ENCODE measurements at places on chromosomes 7 and 10.

DNA sequence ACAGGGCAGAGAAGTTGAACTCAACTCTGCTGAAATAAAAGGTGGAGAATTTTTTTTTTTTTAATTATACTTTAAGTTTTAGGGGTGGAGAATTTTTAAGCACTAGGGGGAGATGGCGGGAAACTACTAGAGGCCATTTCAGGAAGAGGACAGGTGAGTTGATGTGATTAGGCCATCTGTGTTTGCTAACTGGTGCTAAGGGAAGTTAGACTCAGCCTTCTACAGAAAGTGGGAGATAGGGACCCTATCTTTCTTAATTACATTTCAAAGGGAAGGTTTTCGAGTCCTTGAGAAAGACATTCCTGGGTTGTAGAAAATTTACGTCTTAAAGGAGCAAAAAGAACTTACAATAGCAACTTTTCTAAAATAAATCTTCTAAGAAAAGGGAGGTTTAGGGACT lies 124.8 kb downstream of the LHFPL3 start:
- DNase-seq = no peak

GRCh38 chr10:88670497-88670896 lies 6.3 kb downstream of the LIPF start:
- no peak for DNase-seq

- DNase-seq = no peak
Observed at GRCh38 chr10:69418052-69418752, 1.5 kb upstream of the TACR2 start.

- no peak for DNase-seq
Observed at GRCh38 chr10:7345717-7346116, 65.1 kb downstream of the SFMBT2 start.

- DNase-seq = no peak
Observed at GRCh38 chr7:22666732-22667131, 60.3 kb upstream of the IL6 start.

DNA sequence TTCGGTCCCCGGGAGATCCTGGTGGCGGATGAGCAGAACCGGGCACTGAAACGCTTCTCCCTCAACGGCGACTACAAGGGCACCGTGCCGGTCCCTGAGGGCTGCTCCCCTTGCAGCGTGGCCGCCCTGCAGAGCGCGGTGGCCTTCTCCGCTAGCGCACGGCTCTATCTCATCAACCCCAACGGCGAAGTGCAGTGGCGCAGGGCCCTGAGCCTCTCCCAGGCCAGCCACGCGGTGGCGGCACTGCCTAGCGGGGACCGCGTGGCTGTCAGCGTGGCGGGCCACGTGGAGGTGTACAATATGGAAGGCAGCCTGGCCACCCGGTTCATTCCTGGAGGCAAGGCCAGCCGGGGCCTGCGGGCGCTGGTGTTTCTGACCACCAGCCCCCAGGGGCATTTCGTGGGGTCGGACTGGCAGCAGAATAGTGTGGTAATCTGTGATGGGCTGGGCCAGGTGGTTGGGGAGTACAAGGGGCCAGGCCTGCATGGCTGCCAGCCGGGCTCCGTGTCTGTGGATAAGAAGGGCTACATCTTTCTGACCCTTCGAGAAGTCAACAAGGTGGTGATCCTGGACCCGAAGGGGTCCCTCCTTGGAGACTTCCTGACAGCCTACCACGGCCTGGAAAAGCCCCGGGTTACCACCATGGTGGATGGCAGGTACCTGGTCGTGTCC lies 3.7 kb downstream of the TRIM56 start:
- DNase-seq = no peak

- DNase-seq = no peak
Observed at GRCh38 chr7:5626498-5626897, 155.0 kb downstream of the RNF216 start.

DNA sequence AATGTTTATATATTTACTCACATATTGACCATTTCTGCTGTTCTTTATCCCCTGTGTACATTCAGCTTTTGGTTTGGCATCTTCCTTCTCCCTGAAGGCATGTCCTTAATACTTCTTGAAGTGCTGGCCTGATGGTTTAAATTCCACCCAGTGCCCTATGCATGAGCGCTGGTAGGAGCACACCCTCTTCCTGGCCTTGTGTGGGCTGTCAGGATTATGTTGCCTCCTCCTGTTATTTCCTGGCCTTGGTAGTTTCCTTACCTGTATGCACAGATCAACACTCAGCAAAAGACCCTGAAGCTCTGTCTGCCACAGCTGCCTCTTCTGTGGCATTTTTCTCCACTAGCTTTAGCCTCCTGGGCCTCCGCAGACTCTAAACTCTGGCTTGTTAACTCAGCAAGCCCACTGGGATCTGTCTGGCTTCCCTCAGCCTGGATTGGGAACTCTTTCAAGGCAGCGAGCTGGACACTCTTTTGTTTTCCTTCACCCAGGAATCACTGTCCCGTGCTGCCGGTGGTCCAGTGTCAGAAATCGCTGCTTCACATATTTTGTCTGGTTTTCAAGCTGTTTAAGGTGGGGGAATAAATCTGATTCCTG lies 595.2 kb downstream of the SDK1 start:
- no peak for DNase-seq

DNA sequence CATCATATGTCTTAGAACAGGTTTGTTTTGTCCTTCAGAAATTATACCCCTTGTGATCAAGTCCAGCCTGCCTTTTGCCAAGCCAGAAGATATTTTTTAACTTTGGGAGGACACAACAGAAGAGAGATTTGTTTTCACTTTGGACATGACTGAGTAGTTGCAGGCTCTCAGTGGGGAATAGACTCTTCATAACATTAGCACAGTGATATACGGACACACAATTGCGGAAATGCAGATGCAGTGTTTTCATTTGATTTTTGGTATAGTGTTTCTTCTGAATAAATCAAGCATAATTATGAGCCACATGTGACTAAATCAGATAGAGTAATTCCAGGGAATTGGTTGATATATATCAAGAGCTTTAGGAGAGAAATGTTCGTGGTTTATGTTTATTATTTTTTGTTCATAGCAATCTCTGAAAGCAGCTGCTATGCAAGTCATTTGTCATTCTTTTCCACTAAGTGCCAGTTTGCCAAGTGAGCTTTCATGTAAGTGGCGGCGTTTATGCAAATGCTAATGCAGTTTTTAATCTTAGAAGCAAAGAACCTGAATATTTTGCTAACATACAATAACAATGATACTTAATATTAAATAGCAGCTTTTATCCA lies 69.6 kb upstream of the HDAC9 start:
- no peak for DNase-seq

DNA sequence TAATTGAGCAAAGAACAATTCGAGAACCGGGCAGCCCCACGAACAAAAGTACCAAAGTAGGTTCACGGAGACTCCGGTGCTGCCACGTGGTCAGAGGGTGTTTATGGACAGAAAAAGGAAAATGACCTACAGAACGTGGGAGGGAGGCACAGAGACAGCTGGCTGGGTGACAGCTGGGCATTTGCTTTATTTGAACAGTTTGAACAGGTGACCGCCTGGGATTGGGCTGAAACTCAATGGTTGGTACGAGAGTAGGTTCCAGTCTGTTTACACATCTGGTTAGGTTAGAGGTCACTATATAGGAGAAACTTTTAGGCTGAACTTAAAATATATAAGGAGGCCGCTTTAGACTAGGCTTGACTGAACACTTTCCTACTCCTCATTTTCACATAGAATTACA lies 50.6 kb upstream of the CELF2 start:
- no peak for DNase-seq

DNA sequence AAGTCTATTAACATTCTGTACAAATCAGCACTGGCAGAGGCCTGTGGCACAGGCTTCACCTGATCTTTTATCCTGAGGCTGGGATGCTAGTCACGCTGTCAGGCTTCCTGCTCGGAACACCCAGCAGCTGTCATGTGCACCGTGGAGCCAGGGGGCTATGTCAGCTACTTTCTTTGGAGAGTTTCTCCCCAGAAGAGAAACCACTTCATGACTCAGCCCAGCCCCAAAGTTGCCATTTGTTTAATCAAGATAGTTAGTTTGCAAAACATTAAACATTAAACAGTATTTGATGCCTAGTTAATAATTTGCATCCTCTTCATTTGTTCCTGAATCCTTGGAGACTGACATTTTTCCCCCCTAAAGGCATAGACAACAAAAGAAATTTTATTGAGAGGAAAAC lies at the start of gene HABP2:
Gene HABP2 (plus strand): TSS at position 353 of the 400 bp plus-strand sequence. CDS start 69 bp downstream, outside the sequence.
- no peak for DNase-seq

All from WERI-Rb-1 (cell line).